ENCODE measurements at places on chromosomes 3 and 15.

DNA sequence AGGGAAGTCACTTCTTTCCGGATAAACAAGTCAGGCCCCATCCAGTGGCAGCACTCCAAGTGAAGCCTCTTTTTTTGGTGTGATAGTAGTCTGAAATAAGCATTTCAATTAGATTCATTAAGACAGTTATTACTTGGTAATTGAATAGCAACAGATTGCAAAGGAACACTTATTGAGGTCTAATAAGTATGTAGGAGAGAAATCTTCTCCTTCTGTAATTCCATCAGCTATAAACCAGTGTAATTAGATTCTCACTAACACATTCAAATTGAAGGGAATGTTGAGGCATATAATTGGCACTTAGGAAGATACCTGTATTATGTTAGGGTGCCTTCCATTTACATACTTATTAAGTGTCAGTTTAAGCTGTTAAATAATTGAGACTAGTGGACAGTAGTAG, 73.9 kb downstream of the SEMA6D start:
- DNase-seq: no peak

GRCh38 chr3:8445861-8446260, 55.8 kb upstream of the LMCD1 start:
- no peak for DNase-seq

DNA sequence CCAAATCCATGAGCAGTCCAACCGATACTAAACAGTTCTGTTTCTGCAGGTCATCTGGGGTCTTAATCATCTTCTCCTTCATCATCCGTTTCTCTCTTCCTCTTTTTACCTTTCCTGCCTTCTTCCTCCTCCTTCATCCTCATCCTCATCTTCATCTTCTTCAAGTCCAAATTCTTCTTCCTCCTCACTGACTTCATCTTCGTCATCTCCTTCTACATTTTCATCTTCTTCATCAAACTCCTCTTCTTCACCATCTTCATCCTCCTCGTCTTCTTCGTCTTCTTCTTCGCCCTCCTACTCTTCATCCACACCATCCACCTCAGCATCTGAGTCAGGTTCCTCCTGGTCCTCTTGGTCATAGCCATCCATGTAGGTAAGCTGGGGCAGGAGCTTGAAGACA, 14.2 kb upstream of the COMMD4 start:
- DNase-seq: no peak

DNA sequence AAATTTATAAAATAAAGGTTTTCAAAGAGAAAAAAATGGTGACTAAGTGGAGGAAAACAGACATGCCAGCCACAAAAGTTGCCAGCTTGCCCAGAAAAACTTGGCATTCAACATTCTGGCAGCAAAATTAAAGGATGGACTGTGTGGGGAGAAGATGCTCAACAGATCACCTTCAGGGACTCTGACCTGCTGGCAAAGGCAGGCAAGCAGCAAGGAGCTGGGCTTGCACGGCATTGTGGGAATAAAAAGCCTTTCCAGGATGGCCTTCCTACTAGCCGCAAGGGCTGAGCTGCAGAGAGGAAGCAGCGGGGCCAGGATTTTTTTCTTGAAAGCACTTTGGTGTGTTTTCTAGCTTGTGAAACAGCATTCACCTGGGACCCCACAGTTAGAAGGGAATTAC, 101.9 kb upstream of the CACNA2D3 start:
- no peak for DNase-seq

DNA sequence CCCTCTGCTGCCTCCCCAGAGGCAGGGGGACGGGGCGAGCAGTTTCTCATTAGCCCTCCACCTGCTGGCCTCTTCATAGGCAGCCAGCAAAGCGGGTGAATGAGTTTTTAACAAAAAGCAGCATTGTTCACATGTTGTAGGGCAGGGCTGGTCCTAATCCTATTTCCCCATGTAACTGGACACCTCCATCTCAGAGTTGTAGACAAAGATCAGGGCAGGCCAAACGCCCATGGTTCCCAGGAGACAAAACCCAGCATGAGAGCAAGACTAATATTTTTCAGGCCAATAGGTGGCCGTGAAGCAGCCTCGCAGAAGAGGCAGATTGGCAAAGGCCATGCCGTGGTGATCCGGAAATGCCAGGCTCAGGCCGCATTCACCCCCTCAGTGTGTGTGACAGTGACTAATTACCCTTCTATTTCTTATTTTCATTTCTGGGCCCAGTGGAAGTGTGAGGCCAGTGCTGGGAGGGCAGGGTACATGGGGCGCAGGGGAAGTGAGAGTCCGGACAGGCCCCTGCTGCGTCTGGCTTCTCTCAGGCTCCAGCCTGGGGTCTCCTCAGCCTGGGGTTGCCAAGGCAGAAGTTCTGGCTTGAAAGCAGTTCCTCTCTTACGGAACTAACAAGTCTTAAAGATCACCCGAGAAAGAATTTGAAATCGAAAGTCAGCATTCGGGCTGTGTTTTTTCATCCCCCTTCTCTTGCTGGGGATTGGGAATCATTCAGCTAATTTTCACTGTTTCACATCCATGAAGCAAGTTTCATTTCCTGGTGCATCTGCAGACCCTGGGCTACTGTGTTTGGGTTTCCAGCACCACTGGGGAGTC, 64.8 kb downstream of the BOC start:
- DNase-seq: no peak

- DNase-seq: no peak
Observed at GRCh38 chr15:36359286-36359685, 220.1 kb upstream of the CDIN1 start.

GRCh38 chr15:25508369-25509002, 69.7 kb upstream of the UBE3A start:
- DNase-seq: no peak

GRCh38 chr3:72384602-72385001, 463.6 kb downstream of the SHQ1 start:
- DNase-seq: no peak

GRCh38 chr3:80554304-80554703, 786.5 kb upstream of the ROBO1 start:
- no peak for DNase-seq

DNA sequence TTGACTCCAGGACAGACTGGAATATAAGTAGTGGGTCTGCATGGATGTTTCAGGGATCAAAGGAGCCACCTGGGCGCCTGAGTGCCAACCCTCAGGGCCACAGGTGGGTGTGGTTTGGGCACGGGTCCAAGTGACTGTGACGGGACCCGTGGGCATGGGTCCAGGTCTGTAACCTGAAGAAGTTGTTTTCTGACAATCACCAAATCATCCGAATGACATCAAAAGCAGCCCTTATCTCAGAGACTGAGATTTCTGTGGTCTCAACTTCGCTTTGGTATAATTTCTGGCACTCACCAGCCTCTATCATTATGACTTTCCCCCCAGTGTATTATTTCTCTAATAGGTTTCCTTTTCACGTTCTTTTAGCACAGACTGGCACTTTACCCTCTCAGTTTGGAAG, 24.4 kb downstream of the RLBP1 start:
- DNase-seq: no peak

GRCh38 chr3:123520656-123521055, 64.2 kb downstream of the HACD2 start:
- no peak for DNase-seq

- no peak for DNase-seq
Observed at GRCh38 chr15:77819851-77820728, 187.4 kb upstream of the LINGO1 start.

- no peak for DNase-seq
Observed at GRCh38 chr3:146969356-146969755, 364.2 kb upstream of the PLSCR5 start.

DNA sequence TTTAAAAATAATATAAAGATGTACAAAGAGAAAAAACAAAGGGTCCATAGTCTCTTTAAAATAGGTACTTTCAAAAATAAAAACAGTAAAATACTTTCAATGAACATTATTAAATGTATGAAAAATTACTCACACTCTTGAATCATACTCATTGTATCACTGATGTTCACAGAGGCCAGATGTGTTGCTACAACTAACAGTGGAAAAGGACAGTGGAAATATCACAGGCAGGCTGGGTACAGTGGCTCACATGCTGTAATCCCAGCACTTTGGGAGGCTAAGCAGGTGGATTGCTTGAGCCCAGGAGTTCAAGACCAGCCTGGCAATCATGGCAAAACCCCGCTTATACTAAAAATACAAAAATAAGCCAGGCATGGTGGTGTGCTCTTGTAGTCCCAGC, 26.8 kb downstream of the NPHP3 start:
- no peak for DNase-seq

DNA sequence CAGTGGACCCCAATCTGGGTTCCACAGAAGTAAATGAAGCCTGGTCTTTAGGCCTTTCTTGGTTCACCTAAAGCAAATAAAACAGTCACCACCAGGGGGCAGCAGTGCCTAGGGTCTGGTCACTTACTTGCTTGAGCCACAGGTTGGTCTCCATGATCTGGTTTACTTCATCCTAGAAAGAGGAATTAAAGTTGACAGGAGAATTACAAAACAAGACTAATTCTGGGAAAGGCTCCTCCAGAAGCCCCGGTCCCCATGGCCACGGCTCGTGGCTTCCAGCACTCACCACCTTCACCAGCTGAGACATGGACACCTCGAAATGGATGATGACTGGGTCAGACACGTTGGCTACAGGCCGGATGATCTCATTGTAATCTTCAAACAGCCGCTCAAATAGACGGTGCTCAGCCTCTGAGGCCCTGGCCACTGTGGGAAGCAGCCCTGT, 2.3 kb downstream of the CHRNA3 start:
- DNase-seq: peak; percentile 80

DNA sequence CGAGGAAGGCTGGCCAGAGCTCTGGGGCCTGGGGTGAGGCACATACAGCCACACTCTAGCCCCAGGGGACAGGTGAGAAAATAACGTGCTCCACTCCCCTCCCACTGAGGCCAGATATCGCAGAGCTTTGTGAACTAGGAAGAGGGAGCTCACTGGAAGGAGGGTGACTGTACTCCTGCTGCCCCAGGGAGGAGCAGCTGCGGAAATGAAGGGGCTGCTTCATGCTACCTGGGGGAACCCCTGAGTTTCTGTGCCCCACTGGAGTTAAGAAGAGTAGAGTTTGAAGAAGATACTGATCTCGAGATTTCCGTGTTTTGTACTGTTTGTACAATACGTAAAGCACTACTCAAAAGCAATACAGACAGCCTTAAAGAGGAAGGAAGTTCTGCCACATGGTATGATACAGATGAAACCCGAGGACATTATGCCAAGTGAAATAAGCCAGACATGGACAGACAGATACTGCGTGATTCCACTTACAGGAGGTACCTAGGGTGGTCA, 44.6 kb downstream of the CMTM6 start:
- no peak for DNase-seq

GRCh38 chr15:85401108-85401774, 20.8 kb downstream of the AKAP13 start:
- no peak for DNase-seq

DNA sequence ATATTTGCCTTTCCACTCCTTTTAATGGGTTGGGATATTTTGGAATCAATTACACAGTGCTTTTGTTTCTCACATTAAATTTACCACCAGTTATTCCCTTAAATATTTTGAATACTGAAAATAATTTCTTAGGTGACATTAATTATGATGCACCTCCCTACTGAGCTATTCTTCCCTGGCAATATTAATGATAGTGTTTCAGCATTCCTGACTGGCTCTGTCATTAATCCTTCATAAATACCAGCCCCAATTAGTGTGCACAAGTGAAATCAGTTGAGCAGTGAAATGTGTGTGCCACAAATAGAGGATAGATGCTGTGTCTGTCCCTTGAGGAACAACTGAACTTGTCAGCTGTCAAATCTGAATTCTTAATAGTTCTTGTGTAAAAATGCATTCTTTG, 304.0 kb downstream of the CACNA2D3 start:
- DNase-seq: no peak

All from lower lobe of right lung (tissue), 2 donors.